ENCODE measurements at places on chromosomes 6 and 20. TPM values are rescaled to one million over a fixed set of nuclear protein-coding genes. Genes with fewer than 3 reads are reported as not detected.

The KIF16B gene
- total RNA-seq: 1.2 TPM

The C6orf120 gene
- 64.4 TPM for total RNA-seq

DNA sequence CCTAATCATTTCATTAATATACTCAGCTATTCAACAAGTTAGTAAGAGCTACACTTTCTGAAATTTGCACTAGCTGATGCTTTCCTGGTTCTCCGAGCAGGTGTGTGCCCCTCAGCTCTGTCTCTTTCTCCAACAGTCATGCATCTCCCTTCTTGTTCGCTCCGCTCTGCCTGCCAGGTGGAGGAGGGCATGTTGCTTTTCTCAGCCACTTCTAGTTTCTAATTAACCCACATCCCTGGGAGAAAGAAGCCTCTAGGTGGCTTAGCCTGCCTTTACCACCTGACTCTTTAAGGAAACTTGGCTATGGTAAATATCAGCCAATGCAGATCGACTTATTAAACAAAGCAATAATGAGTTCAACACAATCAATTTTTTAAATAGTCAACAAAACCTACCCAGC, 34.2 kb downstream of the LRFN2 start:
- DNase-seq: no peak

GRCh38 chr6:55748880-55749279, 126.5 kb downstream of the BMP5 start:
- no peak for DNase-seq

- no peak for DNase-seq
Observed at GRCh38 chr6:168765752-168766151, 324.8 kb downstream of the SMOC2 start.

DNA sequence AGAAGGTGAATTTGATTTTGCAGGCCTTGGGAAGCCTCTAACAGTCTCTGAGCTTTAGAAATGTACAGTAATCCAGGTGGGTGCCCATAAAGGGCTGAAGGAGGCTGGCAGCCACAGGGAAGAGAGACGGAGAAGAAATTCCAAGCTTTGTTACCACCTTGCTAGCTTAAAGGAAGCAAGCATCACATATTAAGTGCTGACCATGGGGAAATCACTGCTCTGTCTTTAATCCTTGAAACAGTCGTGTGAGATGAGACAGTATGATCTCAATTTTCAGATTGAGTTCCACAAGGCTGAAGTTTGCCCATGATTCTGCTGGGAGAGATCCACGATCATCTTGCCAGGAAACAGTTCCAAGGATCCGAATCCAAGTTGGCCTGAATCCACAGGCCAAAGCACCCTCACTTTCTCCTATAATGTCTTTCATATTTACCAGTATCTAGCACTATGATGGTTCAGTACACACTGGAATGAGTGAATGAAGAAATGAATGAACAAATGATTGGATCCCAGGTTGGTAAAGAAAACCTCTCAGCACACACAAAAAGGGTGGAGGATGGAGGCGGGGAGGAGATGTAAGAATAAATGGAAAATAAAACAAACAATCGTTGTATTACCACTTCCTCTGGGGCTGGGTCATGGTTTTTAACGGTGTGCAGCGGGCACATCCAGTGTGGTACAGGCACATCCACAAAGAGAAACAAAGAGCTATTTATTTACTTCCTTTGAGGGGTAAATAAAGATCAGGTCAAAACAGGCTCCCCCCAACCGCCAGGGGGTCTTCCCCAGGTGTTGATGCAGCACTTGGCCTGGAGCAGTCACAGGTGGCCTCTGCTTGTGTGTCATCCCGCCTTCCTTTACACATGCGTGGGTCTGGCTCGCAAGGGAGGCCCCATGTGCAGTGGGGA, 28.2 kb upstream of the TAF8 start:
- no peak for DNase-seq

DNA sequence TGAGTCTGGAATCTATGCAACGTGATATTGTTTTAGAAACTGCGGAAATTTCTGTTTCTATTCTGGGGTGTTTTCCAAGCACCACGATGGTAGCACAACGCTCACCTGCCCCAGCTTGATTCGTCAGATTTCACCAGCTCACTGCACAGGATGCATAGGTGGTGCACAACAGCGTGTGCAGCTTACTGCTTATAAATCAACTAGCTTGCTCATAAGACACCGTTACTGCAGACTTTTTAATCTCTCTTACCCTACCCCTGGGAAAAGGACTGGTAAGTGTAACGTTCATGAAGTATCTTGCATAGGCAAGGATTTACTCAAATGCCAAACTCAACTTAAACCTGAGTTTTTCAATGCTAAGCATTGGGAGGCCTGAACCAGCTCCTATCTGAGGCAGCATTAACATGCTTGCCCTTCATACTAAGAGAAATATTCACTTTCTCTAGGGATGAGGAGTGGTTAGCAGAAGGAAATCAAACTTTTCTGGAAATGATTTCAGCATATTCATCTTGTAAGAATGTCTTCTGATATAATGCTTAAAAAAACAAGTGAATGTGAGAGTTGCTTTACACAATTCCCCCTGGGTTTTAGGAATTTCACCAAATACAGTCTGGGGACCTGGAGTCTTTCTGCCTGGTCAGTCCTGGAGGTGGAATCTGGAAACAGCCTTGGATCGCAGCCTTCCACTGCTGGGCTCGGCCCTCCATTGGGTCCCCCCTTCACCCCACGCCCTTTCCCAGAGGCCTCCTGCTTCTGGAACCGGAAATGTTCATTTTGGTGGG, 100.6 kb downstream of the DACT2 start:
- no peak for DNase-seq

GRCh38 chr6:64520050-64520449, 884.4 kb downstream of the PHF3 start:
- DNase-seq: peak; percentile 93

GRCh38 chr6:99589290-99589672, 17.4 kb upstream of the PRDM13 start:
- DNase-seq: no peak

The GJE1 gene
- total RNA-seq: not detected

DNA sequence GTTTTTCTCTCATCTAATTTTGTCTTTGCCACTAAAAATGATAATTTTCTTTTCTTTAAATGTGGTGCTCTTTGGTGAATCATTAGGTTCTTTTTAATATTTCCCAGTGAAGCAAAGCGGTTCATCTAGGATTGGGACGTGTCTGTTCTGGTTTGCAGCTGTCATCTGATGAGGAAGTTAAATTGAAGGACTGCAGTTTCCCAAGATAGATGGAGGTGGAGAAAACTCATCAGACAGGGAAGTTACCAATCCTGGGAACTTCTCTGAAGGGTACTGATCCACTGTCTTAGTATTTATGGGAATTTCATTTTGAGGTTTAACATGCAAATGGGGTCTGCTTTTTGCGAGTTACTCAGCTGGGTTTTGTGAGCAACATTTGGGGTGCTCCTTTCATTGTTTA, 2.4 kb upstream of the AARS2 start:
- no peak for DNase-seq

GRCh38 chr6:5379647-5380242, 118.4 kb downstream of the FARS2 start:
- peak; percentile 53 for DNase-seq

The AIF1 gene
- total RNA-seq: not detected

GRCh38 chr20:9068841-9069663, at the start of gene PLCB4:
PLCB4 (plus strand) TSS chr20:9069087; CDS start chr20:9307815, 238,728 bp downstream.
- peak; percentile 85 for DNase-seq

DNA sequence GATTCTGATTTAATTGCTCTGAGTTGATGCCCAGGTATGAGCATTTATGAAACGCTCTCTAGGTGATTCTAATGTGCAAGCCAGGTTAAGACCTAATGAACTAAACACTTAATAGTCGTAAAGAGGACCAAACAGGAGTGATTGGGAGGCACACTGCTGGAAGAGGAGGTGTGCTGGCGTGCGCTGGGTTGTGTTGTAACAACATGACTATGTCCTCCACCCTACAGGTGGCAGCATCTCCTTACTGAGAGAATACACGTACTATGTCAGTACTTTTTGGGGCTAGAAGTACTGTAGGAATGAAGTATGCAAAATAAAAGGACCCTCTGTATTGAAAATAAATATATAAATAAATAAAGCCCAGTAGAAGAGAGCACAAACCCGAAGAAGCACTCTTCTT, 11.9 kb downstream of the C6orf89 start:
- no peak for DNase-seq

DNA sequence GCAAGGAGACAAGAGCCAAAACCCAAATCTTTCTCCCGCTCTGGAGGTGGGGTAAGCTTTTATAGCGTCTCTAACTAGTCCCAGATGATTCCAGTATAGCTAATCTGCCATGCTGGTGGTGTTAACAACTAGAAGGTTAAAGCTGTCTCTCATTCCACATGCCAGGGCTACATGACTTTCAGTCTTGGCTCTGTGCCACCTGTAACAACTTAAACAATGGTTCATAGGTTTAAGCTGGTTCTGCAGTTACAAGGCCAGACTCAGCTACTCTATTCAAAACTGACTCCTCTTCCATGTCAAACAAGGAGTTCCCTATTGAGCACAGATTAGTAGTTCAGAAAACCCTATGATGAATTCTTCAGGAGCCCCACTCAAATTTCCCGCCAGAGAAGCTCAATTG, 128.9 kb downstream of the ELOVL4 start:
- no peak for DNase-seq

The CD164 gene
- 125 TPM for total RNA-seq

The CASS4 gene
- total RNA-seq: not detected

DNA sequence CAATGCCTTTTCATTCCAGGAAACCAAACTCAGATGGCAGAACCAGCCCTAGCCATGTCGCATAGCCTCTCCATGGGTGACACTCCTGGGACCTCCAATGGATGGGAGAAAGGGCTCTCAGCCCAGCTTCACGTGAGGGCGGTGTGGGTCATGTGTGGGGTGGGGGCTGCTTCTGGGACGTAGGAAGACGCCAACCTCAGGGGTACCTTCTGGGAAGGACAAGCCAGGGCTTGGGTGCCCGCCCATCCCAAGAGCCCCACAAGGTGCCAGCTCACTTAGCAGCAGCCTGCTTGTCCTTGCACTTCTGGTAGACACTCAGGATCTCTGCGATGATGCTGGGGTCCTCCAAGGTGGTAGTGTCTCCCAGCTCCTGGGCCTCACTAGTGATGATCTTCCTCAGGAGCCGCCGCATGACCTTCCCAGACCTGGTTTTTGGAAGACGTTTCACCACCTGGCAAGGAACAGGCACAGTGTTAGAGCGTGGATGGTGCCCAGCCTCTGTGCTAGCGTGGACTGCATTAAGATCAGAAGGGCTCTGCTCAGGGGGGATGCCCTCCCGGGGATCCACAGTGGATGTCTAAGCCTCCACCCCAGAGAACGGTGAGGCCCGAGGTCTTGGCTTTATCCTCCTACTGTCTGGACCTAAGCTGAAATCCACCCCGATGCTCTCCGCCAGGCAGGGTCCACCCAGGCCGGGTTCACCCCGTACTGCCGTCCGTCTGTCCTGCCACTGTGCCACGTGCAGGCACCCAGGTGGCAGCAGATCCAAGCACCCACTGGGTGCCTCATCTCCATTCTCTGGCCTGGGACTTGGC, 15.1 kb upstream of the APMAP start:
- no peak for DNase-seq

Data from HT1080 (cell line).